Suprapubic skin (tissue), 4 donors: ENCODE measurements at places on chromosomes 16 and 17. TPM values are rescaled to one million over a fixed set of nuclear protein-coding genes. Genes with fewer than 3 reads are reported as not detected.

PRSS27 gene
- 7.8 TPM for total RNA-seq

CD300LB gene
- total RNA-seq = not detected

SLC35G6 gene
- not detected for total RNA-seq

CRYBA1 gene
- not detected for total RNA-seq

CMTM4 gene
- 55.1 TPM for total RNA-seq

EIF3CL gene
- total RNA-seq = 364 TPM
